ENCODE measurements at places on chromosomes 7 and 10.
A peak's percentile ranks its signal among the peaks of the same experiment; 100 is the strongest.

DNA sequence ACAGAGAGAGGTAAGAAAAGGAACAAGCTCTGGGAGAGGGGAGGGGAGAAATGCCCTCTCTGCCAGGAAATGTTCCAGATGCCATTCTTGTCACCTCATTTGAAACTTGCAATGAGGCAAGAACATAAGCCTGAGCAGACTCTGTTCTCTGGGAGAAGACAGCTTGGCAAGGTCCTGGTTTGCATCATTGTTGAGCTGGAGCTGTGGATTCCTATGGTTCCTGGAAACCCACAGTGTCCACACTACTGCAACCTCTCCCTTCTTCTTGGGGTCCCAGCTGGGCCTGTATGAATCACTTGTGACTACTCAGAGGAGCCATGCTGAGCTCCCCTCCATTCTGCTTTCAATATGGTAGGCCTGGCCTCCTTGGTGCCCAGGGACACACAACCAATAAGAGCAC lies 60.8 kb upstream of the HECTD2 start:
- no peak for DNase-seq

DNA sequence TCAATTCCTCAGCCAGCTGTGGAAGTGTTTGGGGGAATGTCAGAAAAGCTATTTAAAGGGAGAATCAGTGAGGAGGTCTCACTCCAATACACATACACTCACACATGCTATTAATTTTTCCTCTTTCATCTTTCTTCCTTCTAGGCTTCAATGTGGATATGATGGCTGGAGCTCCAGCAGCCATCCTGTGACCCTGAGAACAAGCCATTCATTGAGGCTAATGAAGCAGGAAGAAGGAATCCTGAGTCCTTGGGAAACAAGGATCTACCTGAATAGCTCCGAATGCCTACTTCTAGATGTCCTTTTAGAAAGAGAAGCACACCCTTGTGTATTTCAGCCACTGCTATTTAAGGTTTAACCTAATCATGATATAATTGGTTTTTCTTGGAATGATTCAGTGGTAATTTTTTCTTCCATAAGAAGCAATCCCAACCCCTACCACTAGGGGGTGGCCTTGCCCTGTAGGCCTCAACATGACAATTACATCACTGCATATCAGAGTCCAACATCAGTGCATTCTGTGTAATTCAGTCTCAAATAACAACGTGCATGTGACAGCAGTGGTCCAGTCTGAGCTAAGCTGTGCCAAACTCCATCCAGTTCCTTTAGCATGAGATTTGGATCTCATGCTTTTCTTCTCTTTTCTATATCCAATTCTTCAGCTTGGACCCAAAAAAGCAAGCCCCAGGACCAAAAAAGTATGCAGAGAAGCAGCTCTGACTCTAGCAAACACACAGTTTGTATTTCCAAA lies 85.3 kb upstream of the ANKRD1 start:
- peak; percentile 69 for DNase-seq

GRCh38 chr10:71921324-71922027 lies 42.7 kb upstream of the CHST3 start:
- no peak for DNase-seq

GRCh38 chr10:52030051-52030790 lies 283.9 kb upstream of the DKK1 start:
- DNase-seq = no peak

GRCh38 chr10:42830237-42830636 lies 47.6 kb downstream of the BMS1 start:
- DNase-seq = no peak

Measured in memory B cell (primary cell).